ENCODE measurements at places on chromosomes 2 and 18. TPM values are rescaled to one million over a fixed set of nuclear protein-coding genes. Genes with fewer than 3 reads are reported as not detected.

Gene MAPRE3
- 2.6 TPM for total RNA-seq

Gene NFATC1
- 7.5 TPM for total RNA-seq

Gene ALKAL2
- total RNA-seq, result 0.09 TPM

Gene KRTCAP3
- total RNA-seq, result 5.2 TPM

Gene ARHGEF33
- 0.09 TPM for total RNA-seq

Gene L3MBTL4
- 0.09 TPM for total RNA-seq
